ENCODE measurements at places on chromosomes 2 and 18. TPM values are rescaled to one million over a fixed set of nuclear protein-coding genes. Genes with fewer than 3 reads are reported as not detected.

The MYO5B gene
- polyA plus RNA-seq, result 0.44 TPM

The FSHR gene
- not detected for polyA plus RNA-seq

The NIFK gene
- polyA plus RNA-seq, result 31.2 TPM

The KLHL41 gene
- polyA plus RNA-seq, result 32.5 TPM

The TUBA4B gene
- polyA plus RNA-seq, result not detected

The ABCB11 gene
- 0.07 TPM for polyA plus RNA-seq

The LAMA3 gene
- polyA plus RNA-seq, result 1.7 TPM
